Skin of body (tissue), 3 donors: ENCODE measurements at places on chromosomes 7 and 10. TPM values are rescaled to one million over a fixed set of nuclear protein-coding genes. Genes with fewer than 3 reads are reported as not detected.

The SAMD9L gene
- 7.6 TPM for total RNA-seq

DNA sequence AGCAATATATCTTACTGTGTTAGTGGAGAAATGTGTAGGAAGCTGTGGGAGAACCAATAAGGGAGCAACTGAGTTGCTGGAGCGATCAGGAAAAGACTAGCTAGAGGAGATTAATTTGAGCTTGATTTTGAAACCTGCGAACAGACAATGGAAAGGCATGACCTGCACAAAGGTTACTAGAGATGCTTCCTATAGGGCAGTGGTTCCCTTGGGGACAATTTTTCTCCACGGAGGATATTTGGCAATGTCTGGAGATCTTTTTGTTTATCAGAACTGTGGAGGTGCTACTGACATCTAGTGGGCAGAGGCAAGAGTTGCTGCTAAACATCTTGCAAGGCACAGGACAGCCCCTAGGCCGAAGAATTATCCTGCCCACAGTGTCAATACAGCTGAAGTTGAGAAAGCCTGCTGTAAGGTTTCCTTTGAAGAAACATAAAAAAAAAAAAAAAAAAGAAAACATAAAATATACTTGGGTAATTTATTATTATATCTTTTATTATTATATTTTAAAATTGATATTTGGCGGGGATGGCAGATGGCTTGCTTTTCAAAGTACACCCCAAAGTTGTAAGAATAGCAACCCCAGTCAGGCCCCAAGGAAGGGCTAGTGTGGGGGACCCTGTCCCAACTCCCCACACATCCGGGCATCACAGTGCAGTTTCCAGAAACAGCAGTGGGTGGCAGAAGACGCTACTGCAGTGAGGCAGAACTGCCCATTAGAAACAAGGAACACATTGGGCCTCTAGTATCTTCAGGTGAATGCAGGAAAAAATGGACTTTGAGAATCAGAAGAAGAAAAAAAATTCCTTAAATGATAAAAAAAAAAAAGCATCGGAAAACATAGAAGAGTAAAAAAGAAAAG is 481.6 kb downstream of the SH2D4B start:
- DNase-seq = no peak

The TET1 gene
- 23.6 TPM for total RNA-seq

The PALD1 gene
- total RNA-seq = 8.6 TPM

DNA sequence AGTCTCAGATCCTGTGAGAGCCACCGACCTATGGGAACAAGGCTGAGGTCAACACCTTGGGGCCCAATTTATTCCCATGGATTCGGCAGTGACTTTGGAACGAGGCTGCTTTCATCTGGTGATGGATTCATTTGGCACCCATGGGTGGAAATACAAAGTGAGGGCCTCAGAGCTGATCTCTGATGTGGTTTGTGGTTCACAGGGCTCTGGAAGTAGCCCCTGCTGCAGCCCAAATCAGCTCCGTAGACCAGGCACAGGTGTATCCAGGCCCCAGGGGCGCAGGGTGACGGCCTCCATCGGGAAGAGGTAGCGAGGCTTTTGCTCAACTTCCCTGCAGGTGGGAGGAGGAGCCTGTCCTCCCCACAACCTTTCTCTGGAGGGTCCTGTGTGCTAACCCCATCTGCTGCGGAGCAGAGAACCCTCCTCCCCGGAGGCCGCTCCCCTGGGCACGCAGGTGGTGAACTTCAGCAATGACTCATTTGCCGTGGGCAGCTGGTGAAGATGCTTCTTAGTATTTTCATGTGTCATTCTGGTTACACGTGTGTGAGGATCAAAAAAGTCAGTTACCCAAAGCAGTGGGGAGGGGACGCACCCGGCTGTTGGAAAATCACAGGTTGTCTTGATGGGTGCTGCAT is 7.5 kb upstream of the JAKMIP3 start:
- no peak for DNase-seq

DNA sequence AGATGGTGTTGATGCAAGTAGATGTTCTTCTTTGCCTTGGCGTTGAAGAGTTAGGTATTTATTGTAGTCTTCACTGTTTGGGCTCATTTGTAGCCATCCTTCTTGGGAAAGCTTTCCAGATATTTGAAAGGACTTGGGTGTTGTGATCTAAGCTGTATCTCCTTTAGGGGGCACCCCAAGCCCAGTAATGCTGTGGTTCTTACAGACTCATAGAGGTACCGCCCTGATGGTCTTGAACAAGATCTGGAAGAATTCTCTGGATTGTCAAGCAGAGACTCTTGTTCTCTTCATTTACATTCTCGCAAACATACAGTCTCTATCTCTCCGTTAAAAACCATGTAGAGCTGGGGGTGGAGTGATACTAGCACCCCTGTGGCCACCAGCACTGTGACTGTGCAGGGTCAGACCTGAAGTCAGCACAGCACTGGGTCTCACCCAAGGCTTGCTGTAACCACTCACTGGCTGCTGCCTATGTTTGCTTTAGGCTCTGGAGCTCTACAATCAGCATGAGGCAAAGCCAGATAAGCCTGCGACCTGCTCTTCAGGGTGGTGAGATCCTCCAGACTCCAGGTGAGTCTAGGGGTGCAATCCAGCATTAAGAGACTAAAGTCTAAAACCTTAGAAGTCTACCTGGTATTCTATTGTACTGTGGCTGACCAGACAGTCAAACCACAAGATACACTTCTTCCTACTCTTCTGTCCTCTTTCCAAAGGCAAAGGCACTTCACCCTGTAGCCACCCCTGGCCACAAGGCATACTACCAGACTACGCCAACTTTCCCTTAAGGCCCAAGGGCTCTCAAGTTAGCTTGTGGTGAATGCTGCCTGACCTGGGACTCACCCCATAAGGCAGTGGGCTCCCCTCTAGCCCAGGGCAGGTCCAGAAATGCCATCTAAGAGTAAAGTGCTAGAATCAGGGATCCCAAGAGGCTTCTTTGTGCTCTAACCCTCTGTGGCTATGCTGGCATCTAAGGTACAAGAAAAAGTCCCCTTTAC is 209.7 kb upstream of the TMEM196 start:
- DNase-seq = no peak

- no peak for DNase-seq
Measured at GRCh38 chr7:96237040-96237439, 84.9 kb downstream of the SLC25A13 start.

DNA sequence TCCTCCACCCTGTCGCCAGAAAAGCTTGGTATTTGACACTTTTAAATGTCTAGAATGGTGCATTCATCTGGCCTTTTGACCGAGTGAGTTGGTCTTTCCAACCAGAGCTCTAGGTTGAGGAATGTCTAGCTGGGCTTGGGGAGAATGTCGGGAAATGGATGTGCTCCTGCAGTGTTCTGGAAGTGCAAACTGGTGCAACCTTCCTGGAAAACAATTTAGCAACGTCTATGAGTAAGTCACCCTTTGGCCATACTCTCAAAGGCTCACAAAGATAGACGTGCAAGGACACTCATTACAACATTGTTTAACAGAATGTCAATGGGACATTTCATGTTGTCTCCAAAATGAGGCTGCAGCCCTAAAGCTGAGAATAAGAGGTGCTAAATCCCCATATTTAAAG is 12.2 kb upstream of the NMT2 start:
- DNase-seq = no peak

The TMEM196 gene
- under 0.01 TPM for total RNA-seq

- DNase-seq = no peak
Measured at GRCh38 chr10:93124580-93125318, 51.1 kb downstream of the CYP26A1 start.

- DNase-seq = no peak
Measured at GRCh38 chr10:11181978-11182377, 164.3 kb downstream of the CELF2 start.

DNA sequence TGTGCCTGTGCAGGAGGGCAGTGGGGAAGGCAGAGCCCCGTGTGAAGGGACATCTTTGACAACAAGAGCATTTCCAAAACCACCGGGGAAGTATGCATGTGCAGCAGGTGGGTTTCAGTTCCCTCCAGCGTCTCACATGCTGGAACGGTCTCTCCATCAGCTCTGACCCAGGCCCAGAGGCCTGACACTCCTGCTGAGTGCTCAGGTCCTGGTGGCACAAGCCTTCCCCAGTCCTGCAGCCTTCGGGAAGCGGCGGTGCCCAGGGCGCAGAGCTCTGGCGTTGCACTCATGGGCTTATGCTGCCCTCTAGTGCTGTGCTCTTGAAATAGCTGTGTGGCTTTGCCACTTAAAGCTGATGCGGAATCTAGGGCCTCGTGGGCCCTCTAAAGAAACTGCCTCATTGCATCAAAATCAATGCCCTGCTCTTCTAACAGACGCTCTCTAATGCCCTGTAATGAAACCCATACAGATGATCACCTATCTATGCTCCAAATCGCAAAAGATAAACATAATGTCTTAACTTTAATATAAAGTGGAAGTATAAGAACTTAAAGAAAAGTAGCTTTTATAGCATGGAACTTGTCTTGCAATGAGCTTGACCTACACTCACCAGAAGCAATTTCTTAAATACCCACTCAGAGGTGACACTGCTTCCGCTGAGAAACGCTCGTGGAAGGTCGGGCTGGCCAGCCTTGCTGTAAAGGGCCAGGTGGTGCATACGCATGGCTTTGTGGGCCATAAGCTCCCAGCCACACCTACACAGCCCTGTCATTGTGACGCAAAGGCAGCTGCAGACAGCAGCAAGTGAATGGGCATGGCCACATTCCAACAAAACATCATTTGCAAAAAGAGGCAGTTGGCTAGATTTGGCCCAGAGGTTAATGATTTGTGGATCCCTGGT is 38.6 kb downstream of the CLRN3 start:
- peak; percentile 22 for DNase-seq

DNA sequence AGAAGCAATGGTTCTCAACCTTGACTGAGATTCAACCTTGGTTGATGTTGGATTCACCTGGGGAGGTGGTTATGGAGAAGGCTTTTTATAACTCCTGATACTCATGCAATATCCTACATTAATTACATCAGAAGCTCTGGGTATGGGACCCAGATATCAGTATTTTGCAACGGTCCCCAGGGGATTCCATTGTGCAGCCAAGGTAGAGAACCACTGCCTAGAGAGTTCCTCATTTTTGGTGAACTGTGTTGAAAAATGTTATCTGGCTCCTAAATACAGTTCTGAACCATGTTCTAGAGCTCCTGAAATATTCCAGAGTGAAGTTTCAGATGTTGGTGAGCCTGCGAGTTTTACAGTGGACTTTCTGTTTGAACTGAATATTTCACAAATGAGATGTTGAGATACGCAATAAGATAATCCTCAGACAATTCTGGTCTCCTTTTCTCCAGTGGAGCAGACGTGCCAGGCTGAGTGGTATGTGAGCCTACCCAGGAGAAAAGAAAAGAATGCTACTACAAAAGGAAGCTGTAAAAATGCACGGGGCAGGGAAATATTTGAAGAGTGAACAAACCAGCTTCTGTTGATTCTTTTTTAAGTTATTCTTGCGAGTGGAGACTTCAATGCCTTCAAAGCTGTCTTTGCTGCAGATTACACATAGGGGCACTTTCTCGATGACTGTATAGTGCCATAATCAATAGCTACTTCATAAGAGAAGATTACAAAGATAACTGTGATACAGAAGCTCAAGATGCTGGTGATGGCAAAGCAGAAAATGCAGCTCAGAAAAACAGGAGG is 13.6 kb upstream of the C10orf120 start:
- no peak for DNase-seq

GRCh38 chr7:44244282-44244681 is 43.5 kb downstream of the YKT6 start:
- DNase-seq = no peak

GRCh38 chr10:44963772-44964633 is 4.4 kb downstream of the RASSF4 start:
- DNase-seq = no peak

DNA sequence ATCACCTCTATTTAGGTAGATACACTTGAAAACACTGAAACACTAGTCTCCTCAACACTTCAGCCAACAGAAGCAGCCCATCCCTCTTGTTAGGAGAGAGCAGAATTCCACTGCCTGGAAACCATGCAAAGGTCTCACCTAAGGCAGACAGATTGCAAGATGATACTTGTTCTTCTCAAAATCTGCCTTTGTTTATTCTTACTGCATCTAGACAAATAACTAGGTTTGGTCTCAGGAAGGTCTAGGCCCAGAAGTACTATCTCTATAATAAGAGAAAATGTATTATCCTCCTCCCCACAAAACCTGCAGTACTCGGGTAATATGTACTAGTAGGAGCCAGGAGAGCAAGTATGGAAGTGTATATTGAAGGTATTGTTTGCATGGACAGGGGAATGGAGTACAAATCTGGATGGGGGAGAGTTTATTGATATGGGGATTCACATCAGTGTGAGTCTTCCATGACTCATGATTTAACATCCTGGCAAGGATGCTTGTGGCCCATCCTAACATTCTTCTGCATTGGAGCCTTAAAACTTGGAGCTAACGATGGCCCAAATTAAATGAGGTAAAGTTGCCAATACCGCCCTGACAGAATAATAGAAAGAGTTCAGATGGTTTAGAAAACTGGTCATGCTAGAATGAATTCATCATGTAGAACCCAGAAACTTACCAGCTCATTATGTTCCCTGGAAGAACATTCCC is 109.2 kb downstream of the EPC1 start:
- DNase-seq = no peak

DNA sequence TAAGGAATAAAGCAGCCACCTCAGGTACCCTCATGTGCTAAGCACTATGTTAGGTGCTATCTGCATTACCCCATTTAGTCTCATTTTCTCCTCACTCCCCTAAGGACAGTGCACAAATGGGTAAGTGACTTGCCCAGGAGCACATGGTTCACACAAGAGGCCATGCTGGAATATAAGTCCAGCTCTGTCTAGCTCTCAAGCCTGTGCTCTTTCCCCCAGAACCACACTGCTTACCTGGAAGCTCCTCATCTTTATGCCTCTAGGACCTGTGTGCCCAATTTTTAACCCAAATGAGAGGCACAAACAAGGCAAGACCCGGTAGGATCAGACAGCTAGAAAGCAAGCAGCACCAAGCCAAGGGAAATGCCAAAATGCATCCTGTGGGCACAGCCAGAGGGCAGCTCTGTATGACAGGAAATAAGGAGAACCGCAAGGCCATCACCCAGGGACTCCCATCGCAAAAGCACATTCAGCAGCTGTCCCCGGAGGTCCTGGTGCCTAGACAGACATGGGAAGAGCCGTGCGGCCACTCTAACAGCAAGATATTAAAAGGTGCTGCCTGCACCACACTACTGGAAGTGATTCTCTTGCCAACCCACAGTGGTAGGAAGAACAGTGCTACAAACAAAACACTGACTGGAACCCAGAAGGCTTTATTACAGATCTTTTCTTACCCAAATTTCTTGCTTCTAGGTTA is 88.1 kb downstream of the GSAP start:
- no peak for DNase-seq

The OR9A2 gene
- 0.20 TPM for total RNA-seq

The SEC31B gene
- 5.8 TPM for total RNA-seq

DNA sequence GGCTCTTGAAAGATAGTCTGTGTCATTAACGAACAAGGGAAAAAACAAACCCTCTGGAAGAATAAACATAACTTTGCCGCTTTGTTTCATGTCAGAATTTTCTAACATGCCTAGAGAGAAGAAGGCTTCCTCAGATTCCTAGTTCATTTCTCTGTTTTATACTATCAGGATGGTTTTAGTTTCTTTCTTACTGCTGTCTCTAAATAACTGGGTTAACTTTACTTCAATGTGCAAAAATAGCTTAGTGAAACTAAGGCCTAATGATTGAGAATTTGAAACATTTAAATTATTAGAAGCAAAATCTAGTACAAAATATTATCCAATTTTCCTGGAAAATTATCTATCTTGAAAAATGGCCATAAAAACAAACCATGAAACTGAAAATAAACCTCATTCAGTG is 72.1 kb upstream of the OGDHL start:
- no peak for DNase-seq
